ENCODE measurements at places on chromosomes 6 and 20.

DNA sequence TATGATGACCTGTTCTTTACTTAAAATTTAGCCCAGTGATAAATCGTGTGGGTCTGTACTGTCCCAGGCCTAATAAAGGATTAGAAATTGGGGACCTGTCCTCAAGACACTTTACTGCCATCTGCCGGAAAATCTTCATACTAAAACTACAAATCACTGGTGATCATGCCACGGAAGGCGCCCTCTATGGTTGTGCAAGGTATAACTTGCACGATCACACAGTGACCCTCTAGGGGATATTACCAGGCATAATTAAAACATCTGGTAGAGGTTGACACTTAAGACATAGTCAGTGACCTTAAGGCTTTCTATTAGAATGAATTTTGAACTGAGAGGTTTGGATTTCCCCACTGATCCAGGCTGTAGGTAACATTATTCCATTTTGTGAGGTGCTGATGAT, 172.6 kb downstream of the BMP2 start:
- peak; percentile 52 for DNase-seq

DNA sequence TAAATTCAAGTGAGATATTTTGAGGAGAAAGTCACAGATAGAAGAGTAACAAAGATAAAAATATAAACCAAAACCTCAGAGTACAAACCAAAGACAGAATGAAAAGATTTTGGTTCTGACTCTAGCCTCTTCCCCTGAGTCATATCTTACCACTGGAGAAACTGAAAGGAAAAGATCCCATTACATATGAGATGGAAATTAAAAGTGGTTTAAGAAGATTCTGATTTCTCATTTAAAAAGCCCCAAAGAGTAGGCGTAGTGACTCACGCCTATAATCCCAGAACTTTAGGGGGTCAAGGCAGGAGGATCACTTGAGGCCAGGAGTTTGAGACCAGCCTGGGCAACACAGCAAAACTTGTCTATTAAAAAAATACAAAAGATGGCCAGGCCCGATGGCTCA, 30.6 kb downstream of the SPINT4 start:
- no peak for DNase-seq

DNA sequence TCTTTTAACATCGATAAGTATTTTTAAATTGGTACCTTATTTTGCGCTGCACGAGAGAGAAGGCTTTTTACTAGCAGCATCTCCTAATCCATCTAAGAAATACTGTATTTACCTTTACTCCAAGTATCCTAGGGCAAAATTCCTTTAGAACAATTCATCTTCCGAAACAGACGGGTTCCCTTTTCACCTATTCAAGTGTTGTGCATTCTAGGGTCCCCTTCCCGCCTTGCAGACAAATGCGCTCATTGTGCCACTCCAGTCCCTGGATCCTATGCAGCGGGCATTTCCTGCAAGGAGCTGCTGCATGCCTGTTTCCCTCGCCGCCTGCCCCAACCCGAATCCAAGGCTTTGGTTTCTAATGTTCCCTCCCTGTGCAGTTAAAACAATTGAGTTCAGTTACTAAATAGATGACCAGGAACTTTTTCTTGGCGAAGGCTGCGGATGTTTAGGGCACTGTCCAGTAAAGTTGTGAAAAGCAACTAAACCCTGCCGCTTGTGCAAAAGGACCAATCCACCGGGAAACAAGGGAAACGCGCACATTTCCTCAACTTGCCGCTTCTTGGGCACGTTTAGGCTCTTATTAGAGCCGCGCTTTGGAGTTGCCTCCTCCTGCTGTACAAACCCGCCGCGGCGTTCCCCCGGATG, 556 bp upstream of the SCAF8 start:
- peak; percentile 47 for DNase-seq

- no peak for DNase-seq
These were observed 104.3 kb downstream of the AHI1 start for GRCh38 chr6:135393289-135393688.

DNA sequence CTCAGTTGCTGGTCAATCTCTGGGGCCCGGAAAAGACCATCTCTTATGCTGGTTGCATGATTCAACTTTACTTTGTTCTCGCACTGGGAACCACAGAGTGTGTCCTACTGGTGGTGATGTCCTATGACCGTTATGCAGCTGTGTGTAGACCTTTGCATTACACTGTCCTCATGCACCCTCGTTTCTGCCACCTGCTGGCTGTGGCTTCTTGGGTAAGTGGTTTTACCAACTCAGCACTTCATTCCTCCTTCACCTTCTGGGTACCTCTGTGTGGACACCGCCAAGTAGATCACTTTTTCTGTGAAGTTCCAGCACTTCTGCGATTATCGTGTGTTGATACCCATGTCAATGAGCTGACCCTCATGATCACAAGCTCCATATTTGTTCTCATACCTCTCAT, 4.3 kb downstream of the OR2J3 start:
- DNase-seq, result no peak

GRCh38 chr6:67630146-67630545, 1004.9 kb upstream of the ADGRB3 start:
- no peak for DNase-seq

DNA sequence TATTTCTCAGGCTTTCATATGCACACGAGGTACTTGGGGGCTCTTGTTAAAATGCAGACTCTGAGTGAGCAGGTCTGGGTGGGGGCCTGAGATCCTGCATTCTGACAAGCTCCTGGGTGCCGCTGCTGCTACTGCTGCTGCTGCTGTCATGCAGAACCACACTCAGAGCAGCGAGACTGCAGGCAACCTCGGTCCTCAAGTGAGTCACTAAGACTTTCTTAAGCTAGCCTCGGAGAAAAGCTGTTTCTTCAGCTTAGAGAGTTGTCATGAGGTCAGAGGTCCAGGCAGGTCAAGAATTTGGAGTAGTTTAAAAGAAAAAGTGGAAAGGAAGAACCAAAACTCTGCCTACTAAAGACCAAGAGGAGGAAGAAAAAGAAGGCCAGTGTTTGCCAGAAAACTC, 92.9 kb downstream of the SPTLC3 start:
- no peak for DNase-seq

GRCh38 chr6:1778686-1779235, 169.0 kb downstream of the FOXC1 start:
- DNase-seq, result no peak

All from endothelial cell (in vitro differentiated cells).